ENCODE measurements at places on chromosomes 4 and X.

- no peak for DNase-seq
Observed at GRCh38 chr4:97987019-97987648, 156.1 kb downstream of the STPG2 start.

DNA sequence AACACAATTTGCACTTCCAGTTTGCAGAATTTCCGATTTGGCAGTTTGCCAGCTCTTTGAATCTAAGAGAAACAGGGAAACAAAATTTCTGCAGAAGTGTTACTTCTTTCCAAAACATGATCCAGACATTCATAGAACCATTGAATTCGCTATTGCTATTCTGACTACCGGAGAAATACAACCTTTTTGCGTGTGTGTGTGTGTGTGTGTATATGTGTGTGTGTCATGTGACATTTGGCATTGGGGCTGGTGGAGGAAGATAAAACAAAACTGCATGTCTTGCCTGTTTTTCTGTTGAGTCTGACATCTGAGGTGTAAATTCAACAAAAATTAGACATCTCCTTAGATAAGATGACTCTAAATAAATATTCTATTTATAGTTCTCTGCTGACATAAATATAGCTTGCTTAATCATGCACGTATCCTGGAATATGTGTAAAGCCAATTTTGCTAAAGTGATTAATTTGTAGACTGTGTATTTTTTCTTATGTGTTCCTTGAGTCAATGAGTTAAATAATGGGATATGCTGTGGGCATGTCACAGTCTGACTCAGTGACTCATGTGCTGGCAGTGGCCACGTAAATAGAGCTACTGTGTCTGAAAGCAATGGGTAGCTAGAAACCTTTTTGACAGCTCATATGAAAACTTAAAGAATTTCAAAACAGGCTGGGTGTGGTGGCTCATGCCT, 98.9 kb downstream of the HPGD start:
- no peak for DNase-seq

DNA sequence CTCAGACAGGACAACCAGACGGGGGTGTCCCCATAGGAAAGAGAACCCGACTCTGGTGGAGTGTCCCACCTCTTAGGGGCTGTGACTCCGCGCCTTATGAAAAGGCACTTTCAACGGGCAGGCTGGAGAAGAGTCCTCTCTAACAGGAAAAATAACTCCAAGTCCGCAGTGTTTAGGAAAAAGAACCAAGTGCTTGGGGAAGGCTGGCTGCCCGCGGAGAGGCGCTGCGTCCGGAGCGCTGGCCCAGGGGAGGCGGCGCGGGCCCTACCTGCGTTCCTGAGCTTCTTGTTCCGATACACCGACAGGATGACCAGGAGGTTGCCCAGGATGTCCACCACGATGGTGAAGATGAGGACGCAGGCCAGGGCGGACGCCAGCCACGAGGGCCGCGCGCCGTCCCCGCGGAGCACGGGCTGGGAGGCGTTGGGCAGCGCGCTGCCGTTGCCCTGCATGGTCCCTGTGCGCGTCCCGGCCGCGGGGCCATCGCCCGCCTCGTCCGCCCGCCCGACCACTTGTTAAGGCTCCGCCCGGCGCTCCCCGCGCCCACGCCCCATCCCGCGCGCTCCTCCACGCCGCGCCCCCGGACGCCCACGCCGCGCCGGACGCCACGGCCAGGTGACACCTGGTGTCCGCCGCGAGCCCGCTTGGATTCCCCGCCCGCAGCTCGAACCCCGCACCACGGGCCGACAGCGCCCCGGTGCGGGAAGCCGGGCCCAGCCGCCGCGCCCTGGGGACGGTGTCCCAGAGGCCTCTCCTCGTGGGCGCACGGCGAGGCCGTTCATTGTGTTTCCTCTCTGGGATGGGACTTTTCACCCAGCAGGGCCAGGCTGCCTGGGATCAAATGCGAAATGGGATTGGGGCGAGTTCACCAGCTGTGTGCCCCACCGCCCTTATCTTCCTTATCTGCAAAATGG, at the start of gene MTNR1A:
Gene MTNR1A, minus strand, starts transcription at position 654 of the 914 bp plus-strand sequence. Its CDS starts 202 bp downstream, at position 452.
- DNase-seq, result no peak

DNA sequence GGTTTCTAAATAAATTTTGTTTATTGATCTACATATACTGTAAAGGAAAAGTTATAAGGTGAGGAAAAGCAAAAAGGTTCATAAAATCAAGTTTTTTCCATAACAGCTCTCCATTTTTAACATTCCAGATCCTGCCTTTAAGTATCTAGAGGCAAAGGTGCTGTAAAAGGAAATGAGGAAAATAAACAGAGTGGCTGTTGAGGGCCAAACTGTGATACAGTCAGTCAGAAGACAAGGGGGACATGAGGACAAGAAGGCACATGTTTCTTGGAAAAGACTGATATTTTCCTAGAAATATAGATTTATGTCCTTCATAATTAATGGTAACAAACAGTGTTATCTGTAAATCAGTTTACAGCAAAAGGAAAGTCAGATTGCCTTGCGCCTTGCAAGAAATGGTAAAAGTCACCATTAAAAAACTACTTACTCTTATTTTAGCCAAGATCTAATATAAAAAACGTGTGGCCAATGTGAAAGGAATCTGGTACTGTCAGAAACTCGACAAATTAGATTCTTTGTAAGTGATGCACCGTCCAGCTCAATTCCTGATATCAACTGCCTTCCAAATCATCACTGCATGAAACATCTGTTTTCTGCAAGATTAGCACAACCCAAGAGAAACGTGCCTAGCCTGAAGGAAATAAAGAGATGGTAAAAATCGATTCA, 34.0 kb upstream of the VEGFD start:
- no peak for DNase-seq

DNA sequence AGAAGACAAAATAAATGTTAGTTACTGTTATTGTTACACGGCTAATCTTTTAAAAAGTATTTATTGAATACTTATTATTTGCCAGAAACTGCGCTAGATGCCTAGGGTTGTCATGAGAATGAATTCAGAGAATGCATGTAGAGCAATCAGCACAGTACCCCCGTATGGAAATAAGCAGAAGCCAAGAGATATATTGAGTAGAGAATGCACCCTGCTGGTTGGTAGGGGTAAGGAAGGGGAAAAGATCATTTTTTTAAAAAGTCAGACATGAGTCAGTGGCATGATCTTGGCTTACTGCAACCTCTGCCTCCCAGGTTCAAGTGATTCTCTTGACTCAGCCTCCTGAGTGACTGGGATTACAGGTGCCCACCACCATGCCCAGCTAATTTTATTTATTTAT, 13.1 kb upstream of the DRP2 start:
- no peak for DNase-seq

DNA sequence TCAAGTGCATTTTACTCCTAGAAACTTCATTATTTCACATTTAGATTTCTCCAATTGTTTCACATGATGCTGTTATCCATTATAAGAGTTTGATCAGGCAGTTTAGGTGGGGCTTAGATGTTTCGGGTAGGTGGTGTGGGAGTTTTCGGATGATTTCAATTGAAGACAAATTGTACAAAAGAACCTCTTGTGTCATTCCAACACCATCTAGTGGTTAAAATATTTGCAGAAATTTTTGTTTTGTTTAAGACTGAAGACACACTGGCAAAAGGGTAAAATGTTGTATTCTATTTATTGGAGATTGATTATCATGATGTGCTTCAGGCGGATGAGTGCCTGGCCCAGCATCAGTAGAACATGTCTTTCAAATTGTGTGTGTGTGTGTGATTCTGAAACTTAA, 212.7 kb downstream of the SH3BGRL start:
- DNase-seq, result no peak

DNA sequence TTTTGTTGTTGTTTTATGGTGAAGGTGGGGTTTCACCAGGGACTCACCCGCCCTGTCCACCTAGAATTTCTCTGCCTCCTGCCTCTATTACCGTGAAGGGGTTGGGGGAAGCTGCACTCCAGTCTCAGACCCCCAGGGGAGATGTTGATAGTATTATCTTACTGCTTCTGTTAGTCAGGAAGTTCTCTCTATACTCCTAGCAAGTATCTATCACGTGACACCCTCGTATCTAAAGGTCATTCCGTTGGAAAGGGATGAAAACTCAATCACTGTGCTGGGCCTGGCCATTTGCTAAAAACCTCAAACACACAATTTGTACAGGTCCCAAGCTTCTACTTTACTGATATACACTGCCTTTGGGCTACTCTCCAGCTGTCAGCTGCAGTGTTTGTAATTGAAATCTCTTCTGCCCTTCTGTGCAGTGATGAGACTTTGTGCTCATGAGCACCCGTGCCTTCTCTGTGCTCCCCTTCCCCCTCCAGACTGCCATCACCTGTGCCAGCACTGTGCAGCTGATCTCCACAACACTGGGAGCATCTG, 188.5 kb upstream of the ANXA3 start:
- no peak for DNase-seq

GRCh38 chrX:154327038-154327820, 31.6 kb downstream of the TKTL1 start:
- DNase-seq, result no peak

GRCh38 chrX:40632199-40632598, 9.0 kb downstream of the MPC1L start:
- no peak for DNase-seq

GRCh38 chr4:85807247-85807950, 332.4 kb downstream of the ARHGAP24 start:
- DNase-seq, result no peak

DNA sequence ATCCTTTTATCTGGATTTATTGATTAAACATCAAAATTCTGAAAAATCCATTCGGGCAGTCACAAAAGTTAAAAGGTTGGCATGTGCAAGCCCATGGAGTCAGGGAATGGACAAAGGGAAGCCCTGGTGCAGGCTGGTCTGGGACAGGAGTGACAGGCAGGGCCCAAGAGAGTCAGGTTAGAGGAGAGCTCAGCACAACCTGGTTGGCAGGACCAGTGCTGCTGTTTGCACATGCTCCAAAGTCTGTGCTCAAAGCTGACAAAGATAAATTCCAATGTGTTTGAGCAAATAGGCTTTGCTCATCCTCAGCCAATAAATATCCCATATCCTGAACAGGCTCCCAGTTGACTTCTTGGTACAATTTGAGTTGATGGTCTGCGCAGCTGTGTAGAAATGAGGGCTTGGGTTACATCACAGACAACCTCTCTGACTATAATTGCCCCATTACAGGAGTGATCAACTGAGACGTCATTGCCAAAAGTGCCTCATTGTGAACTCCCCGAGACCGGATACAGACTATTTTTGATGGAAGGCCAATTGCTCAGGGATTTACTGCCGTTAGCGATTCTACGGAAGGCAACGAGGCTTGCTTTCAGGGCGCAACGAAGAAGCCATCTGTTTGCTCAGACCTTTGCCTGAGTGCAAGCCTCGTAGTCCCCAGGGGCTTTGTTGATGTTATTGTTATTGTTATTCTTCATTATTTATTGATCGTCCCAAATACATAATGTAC, 1008.1 kb upstream of the TENM3 start:
- DNase-seq, result no peak

- no peak for DNase-seq
Observed at GRCh38 chr4:113444386-113444785, 317.2 kb downstream of the CAMK2D start.

- DNase-seq, result no peak
Observed at GRCh38 chrX:115584696-115585095, 23.7 kb downstream of the PLS3 start.

- DNase-seq, result no peak
Observed at GRCh38 chr4:22514001-22514400, 1.9 kb downstream of the ADGRA3 start.

GRCh38 chrX:149398027-149398426, 107.1 kb downstream of the IDS start:
- DNase-seq, result no peak

DNA sequence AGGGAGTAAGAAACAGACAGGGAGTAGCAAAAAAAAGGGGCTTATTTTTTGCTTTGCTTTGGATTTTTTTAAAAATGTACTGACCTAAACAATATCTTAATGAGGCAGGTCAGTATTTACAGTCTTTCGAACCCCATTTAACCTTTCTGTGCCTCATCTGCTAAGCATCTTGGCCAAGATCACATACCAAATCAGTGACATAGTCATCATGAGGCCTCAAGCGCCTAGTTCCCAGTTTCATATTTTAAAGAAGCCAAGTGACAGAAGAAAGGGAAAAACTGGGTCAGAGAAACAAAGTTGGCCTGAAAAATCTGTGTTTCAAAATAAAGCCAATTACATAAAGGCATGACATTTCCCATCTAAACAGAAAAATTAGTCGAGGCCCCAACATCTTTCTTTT, 94.6 kb upstream of the WDR44 start:
- DNase-seq, result no peak

DNA sequence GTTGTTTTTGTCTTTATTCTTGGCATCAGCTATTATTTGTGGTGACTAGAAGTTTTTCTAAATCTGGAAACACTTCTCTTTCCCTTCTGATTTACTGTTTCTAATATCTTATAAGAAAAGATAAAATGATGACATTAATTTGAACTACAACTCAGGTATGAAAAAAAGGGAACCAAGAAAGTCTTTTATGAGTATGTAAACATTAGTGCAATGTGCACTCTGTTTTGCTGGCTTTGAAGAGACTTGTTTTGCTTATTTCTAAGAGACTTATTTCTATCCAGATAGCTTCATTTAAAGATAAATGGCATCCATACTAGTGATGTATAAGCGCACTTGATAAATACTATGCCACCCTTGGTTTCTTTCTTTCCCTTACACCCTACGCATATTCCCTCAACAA, 10.1 kb upstream of the AMBN start:
- no peak for DNase-seq

DNA sequence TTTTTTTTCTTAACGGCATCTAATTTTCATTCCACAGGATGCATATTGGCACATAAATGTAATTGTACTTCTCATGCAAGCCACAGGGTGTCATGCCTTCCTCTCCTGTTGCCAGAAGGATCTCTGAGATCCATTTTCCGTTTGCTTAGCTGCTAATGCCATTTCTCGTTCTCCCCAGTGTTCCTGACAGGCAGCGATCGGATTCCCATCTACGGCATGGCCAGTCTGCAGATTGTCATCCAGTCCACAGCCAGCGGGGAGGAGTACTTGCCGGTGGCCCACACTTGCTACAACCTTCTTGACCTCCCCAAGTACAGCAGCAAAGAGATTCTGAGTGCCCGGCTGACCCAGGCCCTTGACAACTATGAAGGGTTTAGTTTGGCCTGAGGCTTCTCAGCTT, 8.9 kb upstream of the NAP1L5 start:
- no peak for DNase-seq

DNA sequence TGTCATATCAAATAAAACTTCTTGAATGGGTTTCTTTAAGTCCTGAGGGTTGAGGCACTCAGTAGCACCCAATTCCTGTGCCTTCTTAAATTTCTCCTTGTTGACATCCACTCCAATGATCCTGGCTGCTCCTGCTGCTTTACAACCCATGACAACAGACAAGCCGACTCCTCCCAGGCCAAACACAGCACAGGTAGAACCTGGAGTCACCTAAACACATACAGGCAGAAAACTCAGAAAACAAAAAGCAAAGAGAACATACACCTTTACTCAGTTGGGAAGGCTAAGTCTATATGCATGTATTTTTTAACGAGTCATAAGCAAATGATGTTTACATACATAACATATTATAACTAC, 10.3 kb downstream of the ADH6 start:
- DNase-seq, result no peak

DNA sequence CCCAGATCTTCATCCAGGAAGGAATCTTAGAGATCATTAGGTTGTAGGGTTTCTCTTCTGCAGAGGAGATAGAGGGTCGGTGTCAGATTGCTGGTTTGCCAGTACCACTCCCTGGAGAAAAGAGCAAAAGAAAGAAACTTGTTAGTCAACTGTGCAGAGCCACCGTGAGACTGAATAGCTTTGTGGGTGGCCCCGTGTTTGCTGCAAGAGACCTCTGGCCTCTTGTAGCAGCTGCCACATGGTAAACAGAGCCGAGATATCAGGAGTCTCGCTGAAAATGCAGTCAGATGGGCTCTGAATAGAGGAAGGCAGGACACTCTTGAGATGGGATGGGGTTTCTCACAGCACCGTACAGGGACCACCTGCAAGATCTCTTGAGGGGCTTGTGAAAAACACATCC, 149.7 kb downstream of the PTTG2 start:
- no peak for DNase-seq

- no peak for DNase-seq
Observed at GRCh38 chrX:20029728-20030127, 38.9 kb upstream of the BCLAF3 start.
